ENCODE measurements at places on chromosomes 11 and 22.
A peak's percentile ranks its signal among the peaks of the same experiment; 100 is the strongest.

- no peak for DNase-seq
These were observed 16.7 kb downstream of the STARD10 start for GRCh38 chr11:72776844-72777754.

GRCh38 chr11:3903207-3903896 lies 47.9 kb downstream of the STIM1 start:
- no peak for DNase-seq

GRCh38 chr11:68050371-68050841 lies 11.6 kb downstream of the TCIRG1 start:
- DNase-seq, result no peak

DNA sequence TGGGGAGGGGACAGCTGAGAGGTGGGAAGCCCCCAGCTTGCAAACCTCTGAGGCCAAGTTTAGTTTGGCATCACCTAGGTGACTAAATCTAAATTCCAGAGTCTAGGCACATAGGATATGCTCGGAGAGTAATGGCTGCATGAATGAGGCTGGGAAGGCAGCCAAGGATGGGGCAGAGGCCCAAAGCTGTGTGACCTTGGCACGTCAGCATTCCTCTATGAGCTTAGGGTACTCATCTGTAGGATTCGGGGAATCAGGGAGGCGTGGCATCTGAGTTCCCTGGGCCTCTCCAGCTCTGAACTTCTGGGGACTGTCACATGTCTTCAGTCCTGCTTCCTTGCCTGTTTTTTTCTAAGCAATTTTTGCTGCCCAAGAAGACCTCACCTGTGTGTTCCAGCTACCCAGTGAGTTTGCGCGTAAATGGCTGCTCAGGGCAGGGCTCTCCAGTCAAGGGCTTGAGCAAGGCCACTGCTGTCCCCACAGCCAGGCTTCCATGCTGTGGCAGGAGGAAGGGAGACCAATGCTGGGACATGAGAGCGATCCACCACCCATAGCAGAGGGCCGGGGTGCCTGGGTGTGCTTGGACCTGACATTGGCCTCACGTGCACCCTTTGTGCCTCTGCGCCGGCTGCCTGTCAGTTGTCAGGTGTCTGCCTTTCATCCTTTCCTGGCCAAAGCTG lies 13.9 kb downstream of the DAGLA start:
- DNase-seq, result no peak

DNA sequence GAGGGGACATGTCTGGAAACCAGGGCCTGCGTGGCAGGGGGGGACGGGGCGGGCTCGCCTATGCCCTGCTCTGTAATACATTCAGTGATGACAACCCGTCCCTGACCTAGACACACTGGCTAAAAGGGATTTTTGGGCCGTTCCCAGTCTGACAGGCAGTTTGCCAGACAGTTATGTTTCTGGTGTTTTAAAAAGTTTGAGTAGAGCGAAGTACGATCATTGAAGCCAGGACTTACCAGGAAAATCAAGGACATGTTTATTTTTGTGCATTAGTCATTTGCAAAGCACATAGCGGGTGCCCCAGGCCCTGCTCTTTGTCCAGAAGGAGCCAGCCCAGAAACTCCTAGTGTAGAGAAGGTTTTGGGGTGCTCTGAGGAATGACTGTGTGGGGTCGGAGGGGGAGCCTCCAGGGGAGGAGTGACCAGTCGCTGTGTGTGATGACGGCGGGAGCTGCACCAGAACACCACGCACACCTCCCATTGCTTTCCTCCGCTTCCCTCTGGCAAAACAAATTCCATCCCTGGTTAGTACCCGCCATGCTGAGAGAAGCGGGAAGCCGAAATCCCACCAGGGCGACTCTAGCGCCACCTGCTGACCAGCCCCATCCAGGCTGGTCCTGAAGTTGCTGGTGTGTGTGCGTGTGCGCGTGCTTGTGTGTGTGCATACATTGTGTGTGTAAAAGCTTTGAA lies 50.8 kb downstream of the FBLN1 start:
- peak; percentile 49 for DNase-seq

GRCh38 chr11:9347100-9347499 lies 32.7 kb upstream of the TMEM41B start:
- DNase-seq, result no peak

DNA sequence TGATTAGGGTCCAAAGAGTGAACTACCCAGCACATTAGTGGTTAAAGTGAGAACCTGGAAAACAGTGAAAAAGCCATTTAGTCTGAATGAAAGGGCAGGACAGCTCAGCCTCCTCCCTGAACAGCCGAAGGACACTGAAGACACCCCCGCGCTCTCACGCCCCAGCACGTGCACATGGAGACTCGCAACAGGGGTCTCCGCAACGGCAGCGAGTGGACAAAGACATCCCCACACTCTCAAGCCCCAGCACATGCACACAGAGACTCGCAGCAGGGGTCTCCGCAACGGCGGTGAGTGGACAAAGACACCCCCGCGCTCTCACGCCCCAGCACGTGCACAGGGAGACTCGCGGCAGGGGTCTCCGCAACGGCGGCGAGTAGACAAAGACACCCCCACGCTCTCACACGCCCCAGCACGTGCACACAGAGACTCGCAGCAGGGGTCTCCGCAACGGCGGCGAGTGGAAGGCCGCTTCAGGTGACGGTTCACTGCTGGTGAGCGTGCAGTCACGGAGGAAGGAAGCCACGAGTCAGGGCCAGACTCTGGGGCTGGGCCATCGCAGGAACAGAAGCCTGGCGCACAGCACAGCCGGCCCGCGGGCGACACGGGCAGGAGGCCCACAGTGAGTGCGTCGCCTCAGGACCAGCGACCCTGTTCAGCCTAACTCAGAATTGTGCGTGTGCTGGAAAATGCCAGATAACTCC lies 43.6 kb downstream of the BRD1 start:
- DNase-seq, result no peak

DNA sequence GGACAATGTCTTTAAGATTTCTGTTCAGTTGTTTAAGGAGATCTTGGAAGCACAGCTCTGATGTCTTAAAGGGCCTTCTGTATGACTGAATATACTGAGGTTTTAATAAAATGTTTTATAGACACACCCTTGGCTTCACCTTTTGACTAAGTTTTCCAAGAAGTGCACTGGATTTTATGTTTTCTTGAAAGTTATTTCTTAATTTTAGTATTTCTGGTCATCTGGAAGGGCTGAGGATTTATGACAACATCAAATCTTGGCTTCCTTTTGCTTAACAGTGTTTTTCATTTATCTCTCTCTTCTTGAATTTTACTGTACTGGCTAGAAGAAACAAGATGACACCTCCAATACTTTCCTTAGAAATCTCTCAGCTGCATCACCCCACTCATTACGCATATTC lies 2423.4 kb downstream of the LRRC4C start:
- DNase-seq, result no peak

- no peak for DNase-seq
These were observed 60.8 kb downstream of the FBLN1 start for GRCh38 chr22:45563362-45564040.

GRCh38 chr22:26546282-26546681 lies 34.0 kb upstream of the TFIP11 start:
- no peak for DNase-seq

- DNase-seq, result no peak
These were observed 130.4 kb downstream of the C11orf87 start for GRCh38 chr11:109552376-109552775.

DNA sequence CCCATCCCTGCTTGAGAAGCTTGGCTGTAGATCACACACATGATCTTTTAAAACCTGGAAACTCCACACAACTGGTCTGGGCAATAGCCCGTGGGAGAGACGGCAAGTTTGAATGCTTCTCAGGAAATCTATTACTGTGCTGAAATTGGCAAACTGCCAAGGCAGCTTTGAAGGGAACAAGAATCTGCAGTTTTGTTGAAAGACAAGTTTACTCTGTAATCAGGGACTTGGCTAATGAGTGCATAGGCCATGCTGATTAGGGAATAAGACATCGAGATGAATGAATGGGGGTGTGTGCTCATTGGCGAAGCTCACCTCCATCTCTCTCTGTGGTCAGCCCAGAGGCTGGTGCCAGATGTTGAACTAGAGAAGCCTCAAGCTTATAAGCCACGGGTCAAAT lies 218.8 kb downstream of the HIPK3 start:
- no peak for DNase-seq

- DNase-seq, result no peak
These were observed 172.9 kb upstream of the DDI1 start for GRCh38 chr11:103863497-103863896.

DNA sequence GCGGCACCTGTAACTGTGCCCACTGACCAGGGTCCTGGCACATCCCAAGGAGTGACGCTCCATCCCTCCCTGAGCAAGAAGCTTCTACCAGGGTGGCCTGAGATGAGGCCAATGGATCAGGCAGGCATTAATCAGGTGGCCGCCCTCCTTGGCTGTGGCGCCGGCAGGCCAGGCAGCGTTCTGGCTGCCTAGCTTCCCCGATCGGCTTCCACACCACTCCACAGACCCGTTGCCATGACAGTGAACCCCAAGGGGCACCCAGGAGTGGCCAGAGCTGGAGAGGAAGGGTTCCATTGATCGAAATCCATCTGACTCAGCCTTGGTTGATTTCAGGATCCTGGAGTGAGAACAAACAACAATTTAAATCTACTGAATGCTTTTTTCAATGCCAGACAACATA lies 20.5 kb downstream of the LRRC55 start:
- DNase-seq, result no peak

GRCh38 chr11:25613865-25614264 lies 718.1 kb upstream of the ANO3 start:
- no peak for DNase-seq

DNA sequence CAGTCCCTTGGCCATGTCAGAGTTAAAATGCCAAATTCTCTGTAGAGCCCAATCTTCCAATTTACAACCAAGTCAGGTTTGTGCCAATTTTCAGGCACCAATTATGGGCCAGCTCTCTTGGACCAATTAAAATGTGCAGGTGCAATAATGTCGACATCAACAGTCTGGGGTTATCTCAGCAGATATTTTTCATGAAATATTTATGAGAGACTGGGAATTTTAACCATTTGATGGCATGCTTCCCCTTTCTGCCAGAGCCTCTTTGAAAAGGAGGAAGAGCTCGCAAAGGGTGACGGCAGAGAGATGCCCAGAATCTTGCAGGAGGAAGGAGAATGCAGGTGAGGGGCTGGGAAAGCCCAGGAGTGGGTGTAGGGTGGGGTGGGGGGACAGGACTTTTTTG lies 100.8 kb upstream of the SYT13 start:
- no peak for DNase-seq

- DNase-seq, result no peak
These were observed 6.4 kb downstream of the ENDOD1 start for GRCh38 chr11:95095858-95096587.

DNA sequence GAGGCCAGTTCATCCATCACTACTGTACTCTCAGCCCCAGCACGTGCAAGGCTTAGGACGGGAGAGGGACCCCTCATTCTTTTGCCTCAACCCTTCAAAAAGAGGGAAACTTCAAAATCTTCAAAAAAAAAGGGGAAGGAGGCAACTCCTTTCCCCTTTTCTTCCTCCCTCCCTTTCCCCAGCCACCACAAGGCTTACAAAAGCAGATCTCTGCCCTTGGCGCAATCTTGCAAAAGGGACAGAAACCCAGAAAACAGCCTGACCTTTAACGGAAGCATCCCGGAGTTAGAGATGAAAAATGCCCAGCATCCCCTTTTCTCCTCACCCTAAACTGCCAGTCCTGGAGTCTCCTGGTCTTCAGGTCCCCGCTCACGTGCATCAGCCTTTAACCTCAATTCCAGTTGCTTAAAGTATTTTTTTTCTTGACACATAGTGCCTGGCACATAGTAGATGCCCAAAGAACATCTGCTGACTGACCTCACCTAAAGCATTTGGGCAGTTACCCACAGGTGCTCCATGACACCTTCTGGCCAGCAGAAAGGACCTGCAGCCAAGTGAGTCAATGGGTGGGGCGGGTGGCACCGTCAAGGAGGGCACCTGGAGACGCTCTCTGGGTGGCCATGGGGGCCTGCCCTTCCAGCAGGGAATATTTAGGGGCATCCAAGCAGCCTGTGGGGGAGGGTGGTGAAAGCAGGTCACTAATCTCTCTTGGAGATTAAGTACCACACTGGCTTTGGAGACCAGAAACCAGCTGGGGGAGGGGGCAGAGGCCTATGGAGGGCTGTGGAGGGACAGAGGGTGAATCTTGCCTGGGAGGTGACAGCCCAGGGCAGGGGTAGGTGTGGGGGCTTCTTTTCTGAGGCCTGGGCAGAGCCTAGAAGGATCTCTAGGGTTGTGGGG lies 16.3 kb downstream of the NECTIN1 start:
- no peak for DNase-seq

GRCh38 chr11:61392981-61393595 lies 701 bp downstream of the TMEM216 start:
- DNase-seq, result no peak

DNA sequence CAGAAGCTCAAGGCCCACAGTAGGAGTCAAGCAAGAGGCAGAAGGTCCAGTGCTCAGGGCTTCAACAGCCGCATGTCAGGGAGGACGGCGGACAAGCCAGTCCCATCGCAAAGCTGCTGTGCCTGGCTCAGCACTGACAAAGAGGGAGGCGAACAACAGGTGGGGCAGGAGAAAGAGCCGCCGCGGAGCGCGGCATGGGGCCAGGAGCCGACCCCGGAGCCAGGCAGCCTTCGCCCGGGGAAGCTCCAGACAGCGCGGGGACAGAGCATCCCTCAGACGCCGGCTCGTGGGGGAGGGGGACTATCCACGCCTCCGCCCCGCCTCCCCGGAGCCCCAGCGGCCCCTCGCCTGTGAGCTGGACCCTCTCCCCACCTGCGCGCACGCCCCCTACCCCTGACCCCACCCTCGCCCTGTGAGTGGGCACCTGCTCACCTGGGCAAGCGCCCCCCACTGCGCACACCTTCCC lies 369 bp downstream of the DHCR7 start:
- no peak for DNase-seq

DNA sequence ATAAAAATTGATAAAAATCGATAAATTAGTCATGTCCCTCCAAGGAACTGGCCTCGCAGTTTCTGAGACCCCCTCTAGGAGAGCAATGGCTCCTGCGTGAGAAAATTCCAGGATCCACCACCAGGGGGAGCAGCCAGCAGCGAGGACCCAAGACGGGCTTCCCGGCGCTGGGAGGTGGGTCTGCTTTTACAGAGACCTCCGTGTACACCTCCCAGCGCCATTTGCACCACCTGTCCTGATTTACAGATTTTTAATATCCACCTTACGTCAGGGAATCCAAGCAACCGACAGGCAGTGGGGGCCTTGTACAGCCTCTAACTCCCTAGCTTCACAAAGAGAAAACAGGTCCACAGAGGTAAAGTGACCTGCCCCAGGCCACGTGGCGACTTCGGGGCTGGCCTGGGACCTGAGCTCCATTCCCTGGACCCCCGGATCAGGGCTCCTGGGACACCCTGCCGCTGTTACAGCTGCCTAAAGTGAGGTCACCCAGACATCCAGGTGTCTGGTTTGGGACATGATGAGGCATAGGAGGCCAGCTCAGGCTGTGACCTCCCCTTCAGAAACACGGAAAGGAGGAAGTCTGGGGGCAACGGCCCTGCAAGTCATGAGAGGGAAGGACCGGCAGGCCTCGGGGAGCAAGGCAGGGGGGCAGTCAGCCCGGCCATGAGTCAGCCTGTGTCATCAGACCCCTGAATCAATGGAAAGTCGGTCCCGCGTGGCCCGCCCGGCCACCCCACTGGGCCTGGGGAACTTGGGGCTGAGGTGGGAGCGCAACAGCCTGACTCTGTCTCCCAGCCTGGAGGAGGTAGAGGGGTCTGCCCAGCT lies 3.5 kb downstream of the OSM start:
- peak; percentile 24 for DNase-seq

- DNase-seq, result no peak
These were observed 1.6 kb downstream of the CECR2 start for GRCh38 chr22:17370766-17371432.

- DNase-seq, result no peak
These were observed 47.8 kb downstream of the C2CD3 start for GRCh38 chr11:74123008-74123448.

GRCh38 chr11:38278457-38279141 lies 1680.6 kb upstream of the RAG2 start:
- DNase-seq, result no peak
